Effector CD8-positive, alpha-beta T cell (primary cell): ENCODE measurements at places on chromosomes 2 and 18.

DNA sequence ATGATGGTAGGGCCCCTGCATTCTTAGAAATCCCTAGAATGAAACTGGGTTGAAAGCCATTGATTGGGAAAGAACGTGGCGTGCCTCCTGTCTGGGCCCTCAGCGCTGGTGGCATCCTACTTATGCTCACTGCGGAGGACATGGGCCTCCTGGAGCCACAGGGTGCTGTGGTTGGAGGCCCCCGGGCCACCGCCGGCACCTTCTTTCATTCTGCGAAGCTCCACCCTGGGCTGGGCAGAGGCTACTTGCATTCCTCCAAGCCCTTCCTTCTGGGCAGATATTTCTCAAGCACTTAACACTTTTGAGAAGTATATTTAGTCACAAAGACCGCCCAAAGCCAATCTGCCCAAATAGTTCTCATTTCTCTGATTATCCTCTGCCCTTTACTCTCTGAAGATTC is 311.9 kb downstream of the MYCN start:
- DNase-seq = no peak

GRCh38 chr2:8465560-8465959 is 216.3 kb upstream of the ID2 start:
- DNase-seq = no peak

DNA sequence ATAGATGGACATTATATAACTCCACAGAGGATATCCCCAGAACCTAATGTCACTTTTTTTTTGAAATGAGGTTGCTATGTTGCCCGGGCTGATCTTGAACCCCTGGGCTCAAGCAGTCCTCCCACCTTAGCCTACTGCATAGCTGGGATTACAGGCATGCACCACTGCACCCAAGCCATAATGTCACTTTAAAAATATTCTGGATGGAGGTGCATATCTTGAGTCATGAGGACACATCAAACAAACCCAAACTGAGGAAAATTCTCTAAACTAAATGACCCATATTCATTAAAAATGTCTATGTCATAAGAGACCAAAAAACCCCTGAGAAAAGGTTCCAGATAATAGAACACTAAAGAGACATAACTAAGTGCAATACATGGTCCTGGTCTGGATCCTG is 36.3 kb downstream of the OSGEPL1 start:
- DNase-seq = no peak

DNA sequence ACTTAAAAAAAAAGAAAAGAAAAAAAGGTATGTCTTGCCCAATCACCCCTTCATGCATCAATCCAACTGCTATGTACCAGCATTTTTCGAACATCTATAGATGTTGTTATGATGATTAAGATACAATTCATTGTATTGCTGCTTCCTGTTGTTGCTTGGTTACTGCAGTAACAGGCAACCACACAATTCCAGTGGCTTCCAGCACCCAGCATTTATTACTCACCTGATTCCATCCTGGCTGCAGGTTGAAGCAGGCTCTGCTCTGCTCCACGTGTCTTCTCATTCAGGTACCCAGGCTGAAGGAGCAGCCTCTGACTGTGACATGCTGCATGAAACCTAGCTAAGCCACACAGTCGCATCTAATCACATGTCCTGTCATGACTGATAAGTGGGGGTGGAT is 196.9 kb downstream of the INO80D start:
- DNase-seq = no peak
